ENCODE measurements at places on chromosomes 2 and 18.
A peak's percentile ranks its signal among the peaks of the same experiment; 100 is the strongest.

DNA sequence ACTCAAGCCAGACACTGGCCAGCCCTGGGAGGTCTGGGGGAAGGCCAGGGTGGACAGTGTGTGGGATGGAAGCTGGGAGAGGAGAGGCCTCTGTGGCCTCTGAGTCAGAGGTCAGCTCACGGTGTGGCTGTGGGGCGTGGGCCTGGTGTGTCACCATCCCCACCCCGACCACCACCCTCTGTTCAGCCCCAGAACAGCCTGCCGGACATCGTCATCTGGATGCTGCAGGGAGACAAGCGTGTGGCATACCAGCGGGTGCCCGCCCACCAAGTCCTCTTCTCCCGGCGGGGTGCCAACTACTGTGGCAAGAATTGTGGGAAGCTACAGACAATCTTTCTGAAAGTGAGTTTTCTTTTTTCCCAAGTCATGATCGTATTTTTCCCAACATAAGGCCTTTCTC, 110.5 kb downstream of the DYSF start:
- no peak for DNase-seq

GRCh38 chr18:75638223-75638775, 210.8 kb upstream of the SMIM21 start:
- no peak for DNase-seq

DNA sequence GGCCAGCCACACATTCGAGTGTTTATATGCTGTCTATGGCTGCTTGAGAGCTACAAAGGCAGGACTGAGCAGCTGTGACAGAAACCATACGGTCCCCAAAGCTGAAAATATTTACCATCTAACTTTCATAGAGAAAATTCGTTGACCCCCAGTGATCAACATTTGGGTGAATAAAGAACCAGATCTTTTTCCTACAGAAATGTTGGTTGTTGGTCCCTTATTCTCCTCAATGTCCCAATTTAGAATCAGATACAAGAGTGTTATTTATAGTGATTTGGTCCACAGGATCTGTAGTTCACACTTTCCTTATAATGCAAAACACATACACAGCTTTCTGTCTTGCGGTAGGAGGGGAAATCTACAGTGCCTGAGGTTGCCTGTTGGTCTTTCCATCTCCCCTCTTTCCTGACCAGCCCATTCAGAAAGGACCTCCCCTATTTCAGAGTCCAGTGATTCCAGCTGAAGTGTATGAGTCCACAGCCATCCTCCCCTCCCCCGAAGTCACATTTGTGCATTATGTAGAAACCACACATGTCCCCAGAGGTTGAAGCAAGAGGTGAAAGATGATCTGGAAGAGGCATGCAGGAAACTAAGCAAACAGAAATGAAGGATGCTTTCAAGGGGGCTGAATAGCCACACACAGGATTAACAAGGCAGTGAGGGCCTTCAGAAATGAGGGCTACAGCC, 61.9 kb downstream of the SPRED2 start:
- no peak for DNase-seq

DNA sequence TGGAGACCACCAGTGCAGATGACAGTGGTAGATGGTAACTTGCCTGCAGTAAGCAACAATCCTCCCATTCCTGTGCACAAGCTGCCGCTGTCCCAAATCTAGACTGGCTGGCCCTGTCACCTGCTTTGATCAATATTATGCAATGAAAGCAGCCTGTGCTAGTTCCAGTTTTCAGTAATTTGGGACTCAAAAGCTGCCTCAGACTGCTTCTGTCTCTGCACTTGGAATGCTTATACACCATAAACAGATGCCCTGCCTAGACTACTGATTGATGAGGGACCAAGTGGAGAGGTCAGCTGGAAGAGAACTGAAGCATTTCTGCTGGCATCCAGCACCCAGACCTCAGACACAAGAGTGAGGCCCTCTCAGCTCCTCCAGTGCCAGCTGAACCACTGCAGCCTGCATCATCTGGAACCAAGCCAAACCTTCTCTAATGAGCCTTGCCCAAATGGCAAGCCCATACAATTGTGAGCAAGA, 24.9 kb downstream of the CCBE1 start:
- no peak for DNase-seq

- no peak for DNase-seq
These were observed 1.9 kb downstream of the ZNF385B start for GRCh38 chr2:179859523-179859922.

- DNase-seq = no peak
These were observed 1.2 kb downstream of the STON1 start for GRCh38 chr2:48531141-48531648.

DNA sequence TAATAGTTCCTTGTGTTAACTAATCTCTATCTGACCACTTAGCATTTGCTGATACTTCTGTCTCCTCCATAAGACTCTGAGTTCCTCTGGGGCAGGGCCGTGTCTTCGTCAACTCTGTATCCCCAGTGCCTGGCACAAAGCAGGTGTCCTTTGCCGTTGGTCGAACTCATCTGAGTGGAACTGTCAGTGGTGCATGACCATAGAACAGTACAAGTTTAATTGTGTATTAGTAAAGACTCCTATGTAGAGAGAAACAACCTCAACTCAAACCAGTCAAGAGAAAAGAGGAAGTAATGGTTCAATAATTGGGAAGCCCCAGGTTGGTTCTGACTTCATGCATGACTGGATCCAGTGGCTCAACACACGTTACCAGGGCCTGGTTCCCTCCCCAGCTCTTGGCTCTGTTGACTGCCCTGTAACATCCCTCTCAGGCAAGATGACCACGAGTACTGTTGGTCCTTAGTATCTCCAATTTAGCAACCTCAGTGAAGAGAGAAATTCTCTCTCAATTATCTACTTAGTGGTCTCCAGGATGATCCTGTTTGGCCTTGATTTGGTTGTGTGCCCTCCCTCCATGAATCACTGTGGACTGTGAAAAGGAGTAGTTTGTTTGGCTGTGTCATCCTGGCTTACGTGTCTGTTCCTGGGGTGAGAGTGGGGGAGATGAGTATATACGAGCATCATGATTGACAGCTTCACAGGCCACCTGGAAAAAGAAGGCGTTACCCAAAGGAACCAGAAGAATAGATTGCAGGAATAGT, 58.5 kb upstream of the MSH6 start:
- DNase-seq = no peak

- DNase-seq = no peak
These were observed 11.4 kb downstream of the CIB4 start for GRCh38 chr2:26629751-26630150.

- peak; percentile 30 for DNase-seq
These were observed 23.4 kb upstream of the TANK start for GRCh38 chr2:161136696-161137324.

DNA sequence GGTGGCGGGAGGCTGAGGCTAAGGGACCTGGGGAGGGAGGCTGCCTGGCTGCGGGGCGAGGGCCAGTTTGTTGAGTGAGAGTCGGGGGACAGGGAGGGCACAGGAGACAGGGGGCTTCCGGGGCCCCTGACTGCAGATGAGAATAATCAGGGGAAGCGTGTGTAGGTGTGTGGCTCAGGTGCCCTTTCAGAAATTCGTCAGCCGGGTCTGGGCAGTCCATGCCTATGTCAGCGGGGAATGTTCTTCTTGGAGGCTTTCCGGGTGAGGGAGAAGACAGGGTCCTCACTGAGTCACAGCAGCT, 52.3 kb upstream of the OTOF start:
- no peak for DNase-seq

- DNase-seq = no peak
These were observed 45.3 kb upstream of the CCBE1 start for GRCh38 chr18:59742325-59743111.

- DNase-seq = no peak
These were observed 106.0 kb upstream of the FOSL2 start for GRCh38 chr2:28286678-28287077.

GRCh38 chr2:214515111-214515510, 104.3 kb downstream of the VWC2L start:
- DNase-seq = no peak

- DNase-seq = no peak
These were observed 59.2 kb upstream of the CSRNP3 start for GRCh38 chr2:165410276-165410675.

DNA sequence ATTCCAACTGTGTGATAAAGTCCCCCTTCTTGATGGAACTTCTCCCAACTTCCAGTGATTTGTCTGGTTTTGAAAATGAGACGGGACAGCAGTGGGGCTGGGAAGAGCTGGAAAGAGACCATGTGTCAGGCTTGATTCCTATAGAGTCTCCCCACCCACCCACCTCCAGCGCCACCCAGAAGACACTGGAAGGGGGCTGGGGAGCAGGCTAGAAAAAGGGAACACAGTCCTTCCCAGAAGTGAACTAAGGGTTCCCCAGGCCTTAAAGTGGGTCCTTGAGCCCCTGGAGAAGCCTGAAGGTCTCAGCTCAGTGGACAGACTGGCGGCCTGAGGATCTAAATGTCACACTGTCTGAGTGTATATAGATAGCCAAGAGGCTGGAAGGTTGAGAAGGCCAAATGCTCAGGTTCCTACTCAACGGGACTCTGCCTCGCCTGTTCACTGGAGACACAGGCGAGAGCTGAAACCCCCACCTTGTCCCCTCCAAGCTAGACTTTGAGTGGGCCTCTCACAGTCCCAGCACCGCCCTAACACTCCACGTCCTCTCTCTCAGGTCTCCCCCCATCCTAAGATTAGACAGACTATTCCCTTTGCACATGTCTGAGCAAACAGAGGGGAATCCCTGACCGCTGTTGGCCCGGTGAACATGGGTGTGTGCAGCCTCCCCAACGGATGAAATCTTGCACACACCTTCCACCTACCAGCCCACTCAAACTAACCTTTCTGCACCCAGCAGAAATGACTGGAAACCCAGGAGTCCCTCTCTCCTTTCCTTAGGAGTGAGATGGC, 1.6 kb downstream of the PKDCC start:
- no peak for DNase-seq

DNA sequence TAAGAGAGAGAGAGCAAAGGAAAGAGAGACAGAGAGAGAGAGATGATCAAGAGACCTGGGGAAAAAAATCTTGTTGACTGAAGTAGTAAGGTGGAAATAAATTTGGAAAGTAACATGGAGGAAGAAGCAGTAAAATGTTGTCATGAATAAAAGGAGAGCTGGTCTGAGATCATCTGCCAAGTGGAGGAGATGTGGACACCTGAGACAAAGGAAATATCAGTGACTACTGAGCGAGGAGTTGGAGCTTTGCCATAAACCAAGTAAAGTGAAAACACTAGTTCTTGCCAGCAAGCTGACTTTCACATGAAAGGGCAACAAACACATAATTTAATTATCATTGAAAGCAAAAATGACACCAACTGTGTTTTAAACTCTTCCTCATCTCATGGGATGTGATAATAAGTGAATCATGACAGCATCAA, 49.0 kb upstream of the DSG1 start:
- DNase-seq = no peak

DNA sequence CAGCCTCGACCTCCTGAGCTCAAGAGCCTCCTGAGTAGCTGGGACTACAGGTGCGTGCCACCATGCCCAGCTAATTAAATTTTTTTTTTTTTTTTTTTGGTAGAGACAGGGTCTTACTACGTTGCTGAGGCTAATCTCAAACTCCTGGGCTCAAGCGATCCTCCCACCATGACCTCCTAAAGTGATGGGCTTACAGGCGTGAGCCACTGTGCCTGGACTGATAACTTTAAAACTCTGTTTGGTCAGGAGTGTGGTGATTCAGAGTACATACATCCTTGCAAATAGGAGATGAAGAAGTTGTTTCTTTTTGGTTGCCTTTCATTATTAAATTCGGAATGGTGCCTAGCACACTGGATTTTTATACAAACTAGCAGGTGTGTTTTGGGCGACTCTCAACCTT, 73.0 kb downstream of the LTBP1 start:
- DNase-seq = no peak

DNA sequence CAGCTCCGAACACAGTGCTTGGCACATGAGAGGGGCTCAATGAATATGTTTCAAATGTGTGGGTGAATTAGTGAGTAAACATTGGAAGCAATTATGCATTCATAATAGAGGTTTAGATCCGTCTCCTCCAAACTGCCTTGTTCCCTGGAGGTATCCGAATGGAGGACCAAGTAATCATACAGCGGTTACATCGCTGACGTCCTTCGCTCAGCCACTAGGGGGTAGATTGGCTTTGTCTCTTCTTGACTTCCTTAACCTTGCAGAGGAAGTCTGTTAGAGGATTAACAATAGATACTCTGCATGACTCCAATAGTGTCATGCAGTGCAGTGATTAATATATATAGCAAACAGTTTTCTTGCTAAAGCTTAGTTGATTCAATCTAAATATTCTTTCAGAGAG, 517.0 kb downstream of the PTPRM start:
- peak; percentile 8 for DNase-seq

- DNase-seq = no peak
These were observed 130.1 kb downstream of the MAP2 start for GRCh38 chr2:209553913-209554312.

DNA sequence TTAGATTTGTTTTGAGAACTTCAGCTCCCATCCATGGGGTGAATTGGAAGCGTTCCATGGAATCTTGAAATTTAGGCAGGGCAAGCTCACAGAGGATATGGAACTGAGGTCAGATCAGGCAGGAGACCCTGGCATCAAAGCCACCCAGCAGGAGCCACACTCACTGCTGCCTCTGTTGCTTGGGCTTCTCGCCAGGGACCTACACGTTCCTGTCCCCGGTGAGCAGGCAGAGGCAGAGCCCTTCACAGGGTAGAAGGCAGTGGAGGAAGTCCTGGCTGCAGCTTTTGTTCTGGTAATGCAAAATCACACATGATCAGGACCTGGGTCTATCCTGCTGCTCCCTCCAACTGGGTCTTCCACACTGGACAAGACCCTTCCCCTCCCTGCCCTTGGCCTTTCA, 42.1 kb downstream of the CAPN13 start:
- DNase-seq = no peak

DNA sequence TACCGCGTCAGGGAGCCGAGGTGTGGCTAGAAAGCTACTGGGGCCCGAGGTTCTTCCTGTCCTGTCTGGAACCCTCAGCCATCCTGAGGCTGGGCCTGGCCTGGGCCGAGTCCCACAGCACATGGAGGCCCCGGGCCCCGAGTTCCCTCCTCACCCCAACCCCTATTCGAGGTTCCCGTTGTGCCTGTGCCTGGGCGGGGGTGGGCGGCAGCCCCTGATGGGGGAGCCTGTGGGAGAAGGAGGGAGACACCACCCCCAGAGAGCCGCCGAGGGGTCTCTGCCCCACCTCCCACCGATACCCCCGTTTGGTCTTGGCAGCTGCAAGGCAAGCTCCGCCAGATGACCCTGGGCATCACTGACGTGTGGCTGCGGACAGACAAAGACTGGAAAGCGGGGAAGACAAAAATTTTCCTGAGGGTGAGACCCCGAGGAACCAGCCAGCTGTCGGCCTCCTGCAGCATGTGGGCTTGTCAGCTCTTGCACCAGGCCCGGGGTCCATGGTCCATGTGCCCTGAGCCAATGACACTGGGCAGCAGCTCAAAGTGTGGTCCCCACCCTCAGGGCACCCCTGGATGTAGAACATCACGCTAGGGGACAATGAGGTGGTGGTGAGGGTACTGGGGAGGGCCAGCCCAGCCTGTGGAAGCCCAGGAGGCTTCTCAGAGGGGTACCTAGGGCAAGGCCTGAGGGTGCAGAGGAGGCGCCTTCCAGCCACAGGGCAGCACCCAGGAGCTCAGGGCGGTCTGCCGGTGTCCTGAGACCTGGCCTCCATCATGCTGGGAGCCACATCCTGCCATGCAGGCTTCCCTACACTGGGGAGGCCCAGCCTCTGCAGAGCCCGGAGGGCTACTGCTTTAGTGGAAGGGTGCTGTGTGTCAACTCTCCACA, 52.5 kb upstream of the GPR17 start:
- no peak for DNase-seq

- DNase-seq = no peak
These were observed 32.6 kb downstream of the CNGA3 start for GRCh38 chr2:98378901-98379300.

Measured in GDM1 (cell line).